A673 (cell line): ENCODE measurements at places on chromosomes 7 and 10. TPM values are rescaled to one million over a fixed set of nuclear protein-coding genes. Genes with fewer than 3 reads are reported as not detected.

SORCS3 gene
- total RNA-seq = not detected in 2 replicates

CTAGE6 gene
- 0.17 TPM in 1 of 2 replicates, not detected in the other for total RNA-seq

ZPBP gene
- not detected in 2 replicates for total RNA-seq

RTKN2 gene
- 21.9 and 22.3 TPM in 2 replicates for total RNA-seq

HTR7 gene
- total RNA-seq = not detected in 2 replicates

SHTN1 gene
- total RNA-seq = 39.9 and 40.6 TPM in 2 replicates

PNLIP gene
- not detected in 2 replicates for total RNA-seq

PDE6C gene
- total RNA-seq = not detected in 2 replicates

SLC18A2 gene
- total RNA-seq = 0.06 TPM in 1 of 2 replicates, not detected in the other

CYP2W1 gene
- total RNA-seq = not detected in 2 replicates

ACSM6 gene
- total RNA-seq = not detected in 2 replicates

PLXNA4 gene
- 0.11 and 0.37 TPM in 2 replicates for total RNA-seq

WDR91 gene
- total RNA-seq = 7.0 and 9.8 TPM in 2 replicates

DNA sequence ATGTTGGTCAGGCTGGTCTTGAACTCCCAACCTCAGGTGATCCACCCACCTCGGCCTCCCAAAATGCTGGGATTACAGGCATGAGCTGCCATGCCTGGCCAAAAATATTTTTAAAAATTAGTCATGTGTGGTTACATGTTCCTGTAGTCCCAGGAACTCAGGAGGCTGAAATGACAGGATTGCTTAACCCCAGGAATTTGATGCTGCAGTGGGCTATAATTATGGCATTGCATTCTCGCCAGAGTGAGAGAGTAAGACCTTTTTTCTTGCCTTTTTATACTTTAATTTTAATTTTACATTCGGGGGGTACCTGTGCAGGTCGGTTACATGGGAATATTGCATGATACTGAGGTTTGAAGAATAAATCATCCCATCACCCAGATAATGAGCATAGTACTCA is 86.6 kb upstream of the ZNF92 start:
- no peaks in the 10 kb centered on the region for H3K27me3 ChIP-seq
- no peak overlapping the region for H3K4me3 ChIP-seq
- H3K4me1 ChIP-seq = no peaks in the 10 kb centered on the region
- H3K27ac ChIP-seq = no peak overlapping the region
- no peaks in the 10 kb centered on the region for H3K36me3 ChIP-seq
- DNase-seq = no peak

GRCh38 chr10:120841522-120842189 is 9.5 kb upstream of the WDR11 start:
- H3K4me1 ChIP-seq = no peaks in the 10 kb centered on the region
- H3K4me3 ChIP-seq = no peak overlapping the region
- H3K36me3 ChIP-seq = no peaks in the 10 kb centered on the region

DNA sequence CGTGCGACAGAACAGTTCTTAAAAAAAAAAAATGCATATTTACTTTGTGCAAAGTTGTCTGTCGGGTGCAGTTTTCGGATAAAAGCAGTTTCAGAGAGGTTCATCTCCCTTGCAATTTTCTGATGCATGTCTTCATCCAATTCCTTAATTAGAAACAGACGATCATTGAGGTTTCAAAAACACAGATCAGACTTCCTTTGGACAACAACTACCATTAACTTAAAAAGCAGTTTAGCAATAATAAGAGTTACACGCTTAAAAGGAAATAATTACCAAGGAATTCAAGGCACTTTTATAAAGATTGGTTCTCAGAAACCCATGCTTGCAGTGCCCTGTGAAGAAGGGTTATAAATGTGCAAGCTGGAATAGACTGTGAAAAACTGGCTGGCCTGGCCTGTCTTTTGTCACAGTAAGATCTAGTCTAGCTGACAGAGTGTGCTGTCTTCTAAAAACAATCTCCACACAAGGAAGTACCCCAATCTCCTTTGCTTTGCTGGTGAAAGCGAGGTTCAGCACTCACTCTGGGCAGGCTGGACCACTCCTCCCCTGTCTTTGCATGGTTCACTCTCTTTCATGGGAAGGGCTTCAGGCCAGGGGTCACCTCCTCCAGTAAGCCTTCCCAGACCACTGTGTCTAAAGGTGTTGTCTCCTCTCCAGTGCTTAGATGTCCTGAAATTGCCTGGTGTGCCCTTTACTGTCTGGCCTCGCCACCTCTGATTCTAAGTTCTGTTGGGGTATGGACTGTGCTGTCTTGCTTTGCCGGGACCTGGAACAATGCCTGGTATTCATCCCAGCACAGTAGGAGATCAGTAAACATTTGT is 34.8 kb upstream of the HNRNPH3 start:
- H3K4me1 ChIP-seq = peaks cover 5% of the 10 kb centered on the region
- H3K36me3 ChIP-seq = no peaks in the 10 kb centered on the region

- no peak overlapping the region for H3K27ac ChIP-seq
- no peaks in the 10 kb centered on the region for H3K27me3 ChIP-seq
- H3K4me1 ChIP-seq = peaks cover 27% of the 10 kb centered on the region
- H3K4me3 ChIP-seq = no peak overlapping the region
- no peak for DNase-seq
Measured at GRCh38 chr10:3486346-3487065, 298.5 kb downstream of the KLF6 start.

DNA sequence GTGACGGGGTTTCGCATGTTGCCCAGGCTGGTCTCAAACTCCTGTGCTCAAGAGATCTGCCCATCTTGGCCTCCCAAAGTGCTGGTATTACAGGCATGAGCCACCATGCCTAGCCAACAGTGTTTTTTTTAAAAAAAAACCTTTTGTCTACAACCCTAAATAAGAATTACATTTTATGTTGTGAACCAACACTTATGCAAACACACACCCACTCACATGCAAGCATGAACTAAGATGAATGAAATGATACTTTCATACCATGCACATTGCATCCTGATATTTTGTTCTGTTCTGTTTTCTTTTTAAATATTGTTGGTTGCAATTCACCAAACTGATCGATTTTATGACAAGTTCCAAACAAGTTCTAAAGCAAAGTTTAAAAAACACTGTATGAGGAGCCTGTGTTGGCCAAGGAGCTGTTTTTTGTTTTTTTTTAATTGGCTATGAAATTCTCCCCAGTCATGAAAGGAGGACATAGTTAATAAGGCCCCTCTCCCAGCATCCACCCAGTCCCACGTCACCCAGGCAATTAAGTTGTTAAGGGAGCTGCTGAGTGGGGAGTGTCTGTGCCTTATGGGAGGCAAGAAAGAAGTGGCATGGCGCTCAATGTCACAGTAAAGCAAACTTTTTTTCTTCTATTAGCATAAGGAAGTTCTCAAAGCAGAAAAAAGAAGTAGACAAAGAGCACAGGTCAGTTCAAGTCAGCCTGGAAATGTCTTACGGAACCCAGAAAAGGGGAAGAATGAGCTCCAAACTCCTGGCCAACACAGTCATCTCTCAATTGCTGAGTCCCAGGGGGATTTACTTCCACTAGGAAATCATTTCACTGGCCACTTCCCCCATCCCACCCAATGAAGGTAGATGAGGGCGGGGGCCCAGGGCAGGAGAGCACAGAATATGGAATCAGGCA is 50.1 kb downstream of the NOD1 start:
- no peaks in the 10 kb centered on the region for H3K27me3 ChIP-seq
- no peak overlapping the region for H3K4me3 ChIP-seq
- no peaks in the 10 kb centered on the region for H3K4me1 ChIP-seq
- DNase-seq = peak; percentile 23
- no peak overlapping the region for H3K27ac ChIP-seq
- H3K36me3 ChIP-seq = no peaks in the 10 kb centered on the region

DNA sequence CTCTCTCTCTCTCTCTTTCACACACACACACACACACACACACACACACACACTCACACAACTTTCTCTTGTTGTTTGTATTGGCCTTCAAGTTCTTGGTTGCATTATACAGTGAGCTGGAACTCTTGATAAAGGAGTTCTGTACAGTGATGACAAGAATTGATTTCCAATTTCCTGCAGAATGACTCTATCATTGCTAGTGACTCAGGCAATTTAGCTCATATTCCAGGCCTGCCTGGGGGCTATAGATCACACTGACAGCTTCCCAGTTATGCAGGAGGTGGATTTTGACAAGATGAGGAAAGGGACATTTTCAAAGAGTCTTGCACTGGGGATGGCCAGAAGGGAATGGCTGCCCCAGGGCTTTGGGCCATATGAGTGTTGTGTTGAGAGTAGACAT is 508.8 kb downstream of the TYW1 start:
- DNase-seq = no peak
- H3K36me3 ChIP-seq = no peaks in the 10 kb centered on the region
- H3K27me3 ChIP-seq = no peaks in the 10 kb centered on the region
- no peak overlapping the region for H3K27ac ChIP-seq
- H3K4me1 ChIP-seq = no peaks in the 10 kb centered on the region

GRCh38 chr10:28558186-28558585 is 25.3 kb downstream of the WAC start:
- H3K27ac ChIP-seq = no peak overlapping the region
- no peak overlapping the region for H3K4me3 ChIP-seq
- H3K27me3 ChIP-seq = no peaks in the 10 kb centered on the region
- H3K36me3 ChIP-seq = peaks cover 55% of the 10 kb centered on the region
- no peak for DNase-seq
- no peaks in the 10 kb centered on the region for H3K4me1 ChIP-seq

DNA sequence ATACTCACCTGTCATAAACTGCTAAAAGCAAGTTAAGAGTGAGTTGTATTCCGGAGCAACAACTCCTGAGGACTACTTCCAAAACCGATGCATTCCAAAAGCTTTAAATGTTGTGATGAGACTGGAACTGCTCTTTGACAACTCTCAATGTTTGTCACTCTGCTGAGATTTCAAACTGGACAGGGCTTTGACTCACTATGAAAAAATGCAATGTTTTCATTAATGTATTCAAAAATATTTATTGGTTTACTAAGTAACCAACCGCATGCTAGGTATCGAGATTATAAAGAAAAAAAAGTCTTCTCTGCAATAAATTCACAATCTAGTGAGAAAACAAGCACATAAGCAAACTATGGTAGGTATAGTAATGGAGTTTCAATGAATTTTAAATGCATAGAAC is 107.9 kb upstream of the GNAI1 start:
- H3K4me1 ChIP-seq = peaks cover 12% of the 10 kb centered on the region
- no peaks in the 10 kb centered on the region for H3K27me3 ChIP-seq
- H3K4me3 ChIP-seq = no peak overlapping the region
- H3K27ac ChIP-seq = no peak overlapping the region
- no peaks in the 10 kb centered on the region for H3K36me3 ChIP-seq

- no peaks in the 10 kb centered on the region for H3K36me3 ChIP-seq
- H3K27me3 ChIP-seq = no peaks in the 10 kb centered on the region
- peaks cover 6% of the 10 kb centered on the region for H3K4me1 ChIP-seq
- no peak overlapping the region for H3K27ac ChIP-seq
- H3K4me3 ChIP-seq = no peak overlapping the region
Measured at GRCh38 chr10:105534086-105534485, 893.0 kb downstream of the SORCS3 start.

- no peak overlapping the region for H3K27ac ChIP-seq
- no peaks in the 10 kb centered on the region for H3K4me1 ChIP-seq
- no peak overlapping the region for H3K4me3 ChIP-seq
- no peaks in the 10 kb centered on the region for H3K36me3 ChIP-seq
- DNase-seq = no peak
Measured at GRCh38 chr10:62653254-62653653, 151.3 kb upstream of the ADO start.

DNA sequence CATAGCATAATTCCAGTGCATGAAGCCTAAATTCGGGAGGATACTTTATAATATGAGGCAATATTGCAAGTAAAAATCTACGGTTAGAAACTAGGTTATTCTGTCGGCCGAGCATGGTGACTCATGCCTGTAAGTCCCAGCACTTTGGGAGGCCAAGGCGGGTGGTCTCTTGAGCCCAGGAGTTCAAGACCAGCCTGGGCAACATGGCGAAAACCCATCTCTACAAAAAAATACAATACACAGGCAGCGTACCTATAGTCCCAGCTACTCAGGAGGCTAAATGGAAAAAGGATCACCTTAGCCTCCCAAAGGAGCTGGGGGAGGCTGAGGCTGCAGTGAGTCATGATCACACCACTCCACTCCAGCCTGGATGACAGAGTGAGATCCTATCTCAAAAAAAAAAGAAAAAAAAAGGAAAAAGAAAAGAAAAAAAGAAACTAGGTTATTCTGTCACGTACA is 14.2 kb downstream of the SKAP2 start:
- no peak overlapping the region for H3K27ac ChIP-seq
- H3K4me1 ChIP-seq = no peaks in the 10 kb centered on the region
- no peak overlapping the region for H3K4me3 ChIP-seq
- no peaks in the 10 kb centered on the region for H3K36me3 ChIP-seq

GRCh38 chr10:100370714-100371481 is 23.9 kb downstream of the SCD start:
- H3K27ac ChIP-seq = peak overlapping the region; percentile 71
- H3K4me3 ChIP-seq = no peak overlapping the region
- DNase-seq = no peak
- peaks cover 30% of the 10 kb centered on the region for H3K4me1 ChIP-seq
- peaks cover 9% of the 10 kb centered on the region for H3K36me3 ChIP-seq
- no peaks in the 10 kb centered on the region for H3K27me3 ChIP-seq

- peaks cover 10% of the 10 kb centered on the region for H3K4me1 ChIP-seq
- no peak overlapping the region for H3K27ac ChIP-seq
- no peaks in the 10 kb centered on the region for H3K36me3 ChIP-seq
- no peak for DNase-seq
Measured at GRCh38 chr7:149289856-149290255, 27.9 kb downstream of the ZNF783 start.

GRCh38 chr7:132150711-132151110 is 425.6 kb downstream of the PLXNA4 start:
- H3K4me1 ChIP-seq = no peaks in the 10 kb centered on the region
- no peak overlapping the region for H3K4me3 ChIP-seq
- no peaks in the 10 kb centered on the region for H3K36me3 ChIP-seq
- no peak for DNase-seq

- no peaks in the 10 kb centered on the region for H3K27me3 ChIP-seq
- H3K4me3 ChIP-seq = no peak overlapping the region
- no peak for DNase-seq
- peak overlapping the region; percentile 29 for H3K27ac ChIP-seq
Measured at GRCh38 chr7:148304083-148304335, 286.6 kb upstream of the C7orf33 start.

- H3K27me3 ChIP-seq = peaks cover 37% of the 10 kb centered on the region
- H3K36me3 ChIP-seq = no peaks in the 10 kb centered on the region
- no peaks in the 10 kb centered on the region for H3K4me1 ChIP-seq
- no peak for DNase-seq
- H3K27ac ChIP-seq = no peak overlapping the region
Measured at GRCh38 chr10:133204226-133205015, 25.6 kb upstream of the UTF1 start.

GRCh38 chr10:45420453-45421192 is 46.6 kb downstream of the ALOX5 start:
- H3K36me3 ChIP-seq = no peaks in the 10 kb centered on the region
- H3K27me3 ChIP-seq = no peaks in the 10 kb centered on the region
- no peak overlapping the region for H3K27ac ChIP-seq
- DNase-seq = peak; percentile 48
